CD4-positive, alpha-beta T cell treated with Interleukin-4 for 4 hours (primary cell): ENCODE measurements at places on chromosomes 1 and 21.

DNA sequence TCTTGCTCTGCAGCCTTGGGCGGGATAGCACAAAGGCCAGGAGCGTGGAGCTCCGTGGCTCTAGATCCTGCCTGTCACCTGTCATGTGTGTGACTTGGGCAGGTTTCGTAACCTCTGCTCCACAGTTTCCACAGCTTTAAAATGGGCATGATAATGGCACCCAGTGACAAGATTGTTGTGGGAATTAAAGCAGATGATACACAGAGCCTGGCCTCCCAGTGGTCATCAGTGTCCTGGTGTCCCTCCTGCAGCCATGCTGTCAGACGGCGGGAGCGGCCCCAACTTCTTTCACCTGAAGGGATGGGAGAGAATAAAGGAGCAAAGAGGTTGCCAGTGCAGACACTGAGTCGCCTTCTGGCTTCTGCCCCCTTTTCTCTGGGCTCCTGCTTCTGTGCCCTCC is 61.5 kb downstream of the SLC37A1 start:
- no peak for DNase-seq

GRCh38 chr1:26378088-26378878 is 5.7 kb upstream of the ZNF683 start:
- peak; percentile 93 for DNase-seq

GRCh38 chr1:117346206-117346928 is 20.9 kb upstream of the MAN1A2 start:
- peak; percentile 37 for DNase-seq

DNA sequence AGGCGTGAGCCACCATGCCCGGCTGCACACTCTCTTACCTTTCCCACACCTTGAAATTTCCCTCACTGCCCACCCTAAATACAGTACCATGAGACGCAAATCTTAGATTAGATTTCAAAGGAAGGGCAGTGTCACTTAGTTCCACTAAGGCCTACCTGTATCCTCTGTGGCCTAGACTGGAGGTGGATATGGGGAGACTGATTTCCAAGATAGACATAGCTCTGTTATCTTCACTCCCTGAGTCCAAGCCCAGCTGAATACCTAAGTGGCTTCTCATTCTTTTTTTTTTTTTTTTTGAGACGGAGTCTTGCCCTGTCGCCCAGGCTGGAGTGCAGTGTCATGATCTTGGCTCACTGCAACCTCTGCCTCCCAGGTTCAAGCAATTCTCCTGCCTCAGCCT is 89.0 kb downstream of the SLC16A1 start:
- no peak for DNase-seq

DNA sequence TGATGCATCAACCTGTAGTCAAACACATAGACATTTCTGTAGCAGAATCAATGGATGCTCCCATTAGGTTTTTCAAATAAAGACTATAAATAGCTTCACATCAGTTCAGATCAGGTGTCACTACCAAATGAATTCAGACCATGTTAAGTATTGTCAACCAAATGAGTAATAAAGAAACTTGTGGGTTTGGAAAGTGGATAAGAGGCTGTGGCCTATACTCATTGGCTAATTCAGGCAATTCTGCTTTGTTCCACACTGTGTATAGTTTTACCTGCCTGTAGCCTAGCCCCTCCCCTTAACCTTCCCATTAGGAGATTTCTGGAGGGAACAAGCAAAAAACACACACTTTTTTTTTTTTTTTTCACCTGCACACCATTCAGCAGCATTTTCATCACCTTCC is 321.2 kb downstream of the HLX start:
- DNase-seq, result no peak

DNA sequence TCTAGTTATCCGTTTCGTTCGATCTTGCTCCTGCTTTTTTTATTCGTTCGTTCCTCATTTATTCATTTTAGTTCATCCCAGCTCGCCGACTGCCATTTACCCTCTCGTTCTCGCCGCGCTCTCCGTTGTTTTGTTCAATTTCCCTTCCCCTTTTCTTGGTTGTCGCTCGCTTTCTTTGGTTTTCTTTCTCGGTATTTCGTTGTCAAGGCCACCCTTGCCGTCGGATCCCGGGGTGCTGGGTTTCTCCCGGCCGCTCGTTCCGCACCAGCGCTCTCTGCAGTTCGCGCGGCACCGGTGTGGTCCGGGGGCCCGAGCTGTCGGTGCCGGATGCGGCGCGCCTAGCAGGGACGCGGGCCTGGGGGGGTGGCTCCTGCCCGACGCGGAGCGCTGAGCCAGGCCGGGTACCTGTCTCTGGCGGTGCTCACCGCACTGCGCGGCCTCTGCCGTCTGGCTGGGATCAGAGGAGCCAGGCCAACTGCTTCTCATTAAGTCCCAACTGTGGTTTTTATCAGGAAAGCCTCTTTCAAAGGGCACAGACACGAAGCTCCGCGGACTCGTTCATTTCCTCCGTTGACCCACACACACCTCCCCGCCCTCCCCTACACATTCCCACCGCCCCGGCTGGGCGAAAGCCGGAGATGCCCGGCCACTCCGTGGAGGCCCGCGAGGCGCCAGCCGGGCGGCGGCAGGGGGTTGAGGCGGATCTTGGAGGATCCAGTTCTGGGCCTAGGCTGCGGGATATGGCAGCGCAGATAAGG is 1.6 kb downstream of the ALX3 start:
- no peak for DNase-seq

DNA sequence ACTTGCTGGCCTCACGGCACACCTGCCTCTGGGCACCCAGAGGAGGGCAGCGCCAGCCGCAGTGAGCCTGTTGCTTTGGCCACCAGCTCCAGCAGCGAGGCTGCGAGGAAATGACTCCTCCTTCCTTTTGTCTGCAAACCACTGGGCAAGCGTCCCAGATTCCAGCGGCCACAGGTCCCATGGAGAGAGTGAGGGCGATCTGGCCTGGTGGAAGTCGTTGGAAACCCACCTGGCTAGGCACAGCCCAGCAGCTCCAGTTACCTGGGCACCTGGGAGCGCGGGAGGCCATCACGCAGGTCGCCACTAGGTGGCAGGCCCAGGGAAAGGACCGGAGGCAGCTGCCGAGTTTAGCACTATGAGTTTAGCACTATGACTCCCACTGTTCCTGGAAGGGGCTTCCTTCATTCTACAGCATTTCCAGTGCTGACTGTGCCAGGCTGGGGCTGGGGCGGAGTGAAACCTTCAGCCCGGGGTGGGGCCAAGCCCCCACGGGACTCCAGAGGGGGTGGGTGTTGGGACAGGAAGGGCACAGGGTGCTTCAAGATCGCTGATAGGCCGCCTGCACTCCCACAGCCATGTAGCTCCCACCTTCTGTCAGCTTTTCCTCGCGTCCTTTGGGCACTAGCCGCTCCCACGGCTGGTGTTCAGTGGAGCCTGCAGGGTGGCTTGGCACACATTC is 1.1 kb upstream of the ESPN start:
- peak; percentile 67 for DNase-seq

- DNase-seq, result peak; percentile 70
Observed at GRCh38 chr1:30801771-30802198, 44.2 kb upstream of the LAPTM5 start.

DNA sequence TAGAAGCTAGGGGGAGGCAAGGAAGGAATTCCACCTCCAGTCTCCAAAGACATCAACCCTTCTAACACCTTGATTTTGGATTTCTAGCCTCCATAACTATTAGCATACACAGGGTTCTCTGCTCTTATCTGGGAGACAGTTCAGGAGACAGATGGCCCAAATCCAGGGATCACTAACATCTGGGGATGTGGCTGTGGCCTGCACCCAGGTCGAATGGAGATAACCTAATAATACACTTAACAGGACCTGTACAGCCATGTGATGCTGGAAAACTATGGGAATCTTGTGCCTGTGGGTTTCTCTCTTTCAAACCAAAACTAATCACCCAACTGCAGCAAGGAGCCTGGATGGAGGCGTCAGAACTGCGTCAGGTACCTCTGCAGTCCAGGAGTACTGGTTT is 47.6 kb downstream of the KIAA0319L start:
- DNase-seq, result no peak

- DNase-seq, result no peak
Observed at GRCh38 chr21:41835711-41836154, 43.4 kb downstream of the PRDM15 start.

DNA sequence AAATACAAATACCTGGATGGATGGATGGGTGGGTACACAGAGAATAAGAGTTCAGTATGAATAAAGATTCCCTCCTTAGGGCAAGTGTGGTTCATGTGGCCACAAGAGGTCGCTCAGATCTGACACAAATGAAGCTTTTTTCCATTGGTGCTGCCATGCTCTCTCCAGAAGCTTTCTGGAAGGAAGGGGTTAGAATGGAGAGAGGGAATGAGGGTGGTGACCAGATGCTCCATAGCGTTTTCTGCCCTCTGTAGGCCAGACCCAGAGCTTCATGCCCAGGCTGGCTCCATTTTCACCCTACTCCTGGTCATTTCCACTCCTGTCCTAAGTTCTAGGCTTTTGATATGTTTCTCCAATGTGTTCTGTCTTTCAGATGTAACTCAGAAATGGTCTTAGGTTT is 3.3 kb upstream of the FCRL6 start:
- DNase-seq, result peak; percentile 49

DNA sequence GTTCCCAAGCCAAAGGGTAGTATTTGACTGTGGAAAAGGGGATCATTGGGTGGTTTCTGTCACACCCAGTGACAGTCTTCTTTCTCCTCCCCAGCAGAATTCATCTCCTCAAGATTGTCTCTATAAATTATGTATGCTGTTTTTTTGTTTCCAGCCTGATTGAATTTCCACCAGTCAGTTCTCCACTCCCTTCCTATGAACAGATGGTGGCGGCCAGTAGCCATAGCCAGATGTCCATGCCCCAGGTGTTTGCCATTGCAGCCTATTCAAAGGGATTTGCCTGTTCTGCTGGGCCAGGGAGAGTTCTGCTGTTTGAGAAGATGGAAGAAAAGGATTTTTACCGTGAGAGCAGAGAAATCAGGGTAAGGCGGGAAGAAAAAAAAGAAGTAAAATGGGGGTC is 12.9 kb downstream of the CFAP57 start:
- no peak for DNase-seq
